ENCODE measurements at places on chromosomes 16 and 17.

GRCh38 chr17:40313668-40314583 lies 4.9 kb downstream of the RARA start:
- no peak for DNase-seq

DNA sequence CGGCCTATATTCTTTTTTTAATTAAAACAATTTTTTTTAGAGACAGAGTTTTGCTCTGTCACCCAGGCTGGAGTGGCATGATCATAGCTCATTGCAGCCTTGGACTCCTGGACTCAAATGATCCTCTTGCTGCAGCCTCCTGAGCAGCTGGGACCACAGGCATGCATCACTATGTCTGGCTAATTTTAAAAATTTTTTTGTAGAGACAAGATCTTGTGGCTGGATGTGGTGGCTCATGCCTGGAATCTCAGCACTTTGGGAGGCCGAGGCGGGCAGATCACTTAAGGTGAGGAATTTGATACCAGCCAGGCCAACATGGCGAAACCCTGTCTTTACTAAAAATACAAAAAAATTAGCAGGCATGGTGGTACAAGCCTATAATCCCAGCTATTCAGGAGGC lies 54.8 kb upstream of the MSI2 start:
- no peak for DNase-seq

DNA sequence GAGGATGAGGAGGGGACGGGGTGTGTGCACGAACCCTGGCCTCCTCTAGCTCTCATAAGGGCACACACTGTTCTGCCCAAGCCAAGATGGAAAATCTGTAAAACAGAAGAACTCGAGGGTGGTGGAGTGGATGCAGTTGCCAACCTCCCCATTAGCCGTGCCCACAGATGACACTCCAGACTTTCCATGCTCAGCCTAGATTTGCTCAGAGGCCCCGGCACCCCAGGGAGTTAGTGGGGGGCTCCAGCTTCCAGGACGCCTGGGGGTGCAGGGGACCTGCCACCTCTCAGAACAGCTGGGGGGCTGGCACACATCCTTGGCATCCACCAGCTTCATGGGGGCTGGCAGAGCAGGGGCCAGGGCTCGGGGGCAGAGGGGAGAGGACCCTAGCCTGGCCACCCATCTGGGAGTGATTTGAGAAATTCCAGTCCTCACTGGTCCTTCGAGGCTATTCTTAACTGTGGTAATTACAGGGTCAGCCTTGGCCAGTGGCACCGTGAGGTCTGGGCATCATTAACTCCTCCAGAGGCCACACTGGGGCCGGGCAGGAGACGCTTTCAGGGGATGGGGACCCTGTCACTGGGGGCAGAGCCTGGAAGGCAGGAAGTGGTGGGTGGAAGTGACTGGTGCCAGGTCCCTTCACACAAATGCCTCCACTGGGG lies 14.3 kb downstream of the VASN start:
- no peak for DNase-seq

GRCh38 chr17:37516127-37516571 lies 26.5 kb downstream of the DUSP14 start:
- DNase-seq = no peak

DNA sequence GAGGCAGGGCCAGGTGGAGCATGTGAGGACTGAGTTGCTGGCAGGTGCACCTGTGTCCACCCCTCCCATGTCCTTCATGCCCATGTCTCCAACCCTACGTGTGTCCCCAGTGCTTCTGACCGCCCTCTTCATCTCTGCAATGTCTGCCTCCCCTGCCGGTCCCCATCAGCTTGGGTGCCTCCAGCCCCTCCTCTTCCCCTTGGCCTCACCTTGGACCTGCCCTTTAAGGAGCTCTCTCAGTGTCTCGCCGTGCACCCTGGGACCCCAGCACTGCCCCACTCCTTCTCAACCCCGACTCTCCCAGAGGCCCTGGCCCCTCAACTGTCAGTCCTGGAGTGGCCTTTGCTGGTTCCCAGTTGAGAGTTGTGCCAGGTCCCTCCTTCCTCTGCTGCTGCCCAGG lies 15.0 kb downstream of the RIPOR1 start:
- no peak for DNase-seq

DNA sequence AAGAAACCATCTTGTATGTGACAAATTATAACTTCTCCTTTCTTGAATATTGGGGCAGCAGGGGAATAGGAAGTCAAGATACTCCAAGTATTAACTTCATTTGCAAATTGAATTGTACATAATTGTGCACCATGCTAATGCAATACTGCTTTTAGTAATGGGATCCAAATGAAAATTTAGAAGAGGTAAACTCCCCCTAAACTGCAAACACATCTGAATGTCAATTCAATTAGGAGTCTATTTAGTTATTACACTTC lies 4.5 kb downstream of the STAT5B start:
- DNase-seq = no peak

GRCh38 chr17:3911271-3912053 lies 4.8 kb downstream of the P2RX1 start:
- DNase-seq = peak; percentile 35

DNA sequence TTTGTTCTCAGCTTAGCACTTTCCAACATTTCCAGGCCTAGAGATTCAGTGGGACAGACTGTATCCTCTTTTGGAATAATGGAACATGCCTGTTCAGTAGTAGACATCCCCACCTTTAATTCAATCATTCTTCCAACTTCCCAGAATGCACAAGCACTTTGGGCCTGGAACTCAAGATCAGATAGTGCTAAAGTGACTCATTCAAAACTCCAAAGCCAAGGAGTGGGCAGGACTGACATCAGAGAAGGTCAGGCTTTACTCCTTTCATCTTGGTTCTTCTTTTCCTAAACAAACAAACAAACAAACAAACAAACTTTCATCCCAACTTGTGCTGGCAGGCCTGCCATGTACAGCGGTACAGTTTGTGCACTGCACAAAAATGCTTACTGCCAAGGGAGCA lies 172.0 kb downstream of the AXIN2 start:
- DNase-seq = no peak

DNA sequence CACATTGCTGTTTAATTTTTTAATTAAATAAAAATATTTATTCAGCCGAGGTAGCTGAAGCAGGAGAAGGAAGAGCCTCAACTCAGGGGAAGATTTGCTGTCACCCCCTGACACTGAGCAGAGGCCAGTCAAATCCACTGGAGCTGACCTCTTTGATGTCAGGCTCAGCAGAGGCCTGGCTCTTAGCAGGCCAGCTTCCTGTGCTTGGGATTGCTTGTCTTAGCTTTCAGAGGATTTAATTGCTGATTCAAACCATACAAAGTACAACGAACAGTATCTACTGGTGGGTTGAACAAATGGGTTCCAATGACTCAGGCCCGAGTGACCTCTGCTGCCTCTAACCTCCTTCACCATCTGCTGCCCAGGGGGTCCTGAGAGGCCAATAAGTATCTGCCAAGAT lies 417.0 kb upstream of the HSBP1 start:
- DNase-seq = no peak

- no peak for DNase-seq
Measured at GRCh38 chr16:54986409-54986808, 55.7 kb downstream of the IRX5 start.

GRCh38 chr16:13606804-13607203 lies 313.1 kb upstream of the ERCC4 start:
- no peak for DNase-seq

- no peak for DNase-seq
Measured at GRCh38 chr16:19219836-19220235, 51.8 kb downstream of the SYT17 start.

GRCh38 chr16:89344458-89344834 lies 126.9 kb downstream of the ZNF778 start:
- DNase-seq = no peak

DNA sequence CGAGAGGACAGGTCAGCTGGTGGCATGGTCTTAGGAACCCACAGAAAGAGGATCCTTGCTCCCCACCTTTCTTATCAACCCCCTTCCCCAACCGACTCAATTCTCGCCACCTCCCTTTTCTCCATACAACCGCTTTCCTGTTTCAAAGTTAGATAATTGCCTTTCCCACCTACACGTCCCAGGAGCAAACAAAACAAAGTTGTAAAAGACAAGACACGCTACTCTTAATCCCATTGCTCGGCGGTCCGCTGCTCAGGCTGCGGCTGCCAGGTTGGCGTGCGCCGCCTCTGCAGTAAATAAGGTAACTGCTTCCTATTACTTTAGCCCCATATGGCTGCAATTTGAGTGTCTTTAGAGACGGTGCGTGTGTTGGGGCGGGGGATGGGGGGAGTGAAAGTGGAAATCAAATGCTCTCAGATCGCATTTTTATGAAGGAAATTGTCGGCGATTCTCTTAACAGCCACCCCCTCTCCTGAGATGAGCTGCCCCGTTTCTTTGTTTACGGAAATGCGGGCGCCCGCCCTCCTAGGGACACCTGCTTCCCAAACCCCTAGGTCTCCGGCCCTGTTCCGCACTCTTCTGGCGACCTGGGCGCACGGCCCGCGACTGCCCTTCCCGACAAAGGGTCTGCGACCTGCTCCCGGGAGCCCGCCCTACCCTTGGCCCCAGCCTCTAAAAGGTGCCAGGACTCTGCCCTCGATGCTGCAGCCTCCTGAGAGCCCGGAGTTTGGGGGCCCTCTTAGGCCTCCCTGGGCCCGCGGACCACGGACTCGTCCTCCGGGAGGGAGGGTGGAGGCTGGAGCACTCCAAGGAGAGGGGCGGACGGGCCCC lies 3.7 kb upstream of the CBX8 start:
- DNase-seq = no peak

- DNase-seq = peak; percentile 17
Measured at GRCh38 chr16:68800257-68800875, 43.0 kb upstream of the TANGO6 start.

DNA sequence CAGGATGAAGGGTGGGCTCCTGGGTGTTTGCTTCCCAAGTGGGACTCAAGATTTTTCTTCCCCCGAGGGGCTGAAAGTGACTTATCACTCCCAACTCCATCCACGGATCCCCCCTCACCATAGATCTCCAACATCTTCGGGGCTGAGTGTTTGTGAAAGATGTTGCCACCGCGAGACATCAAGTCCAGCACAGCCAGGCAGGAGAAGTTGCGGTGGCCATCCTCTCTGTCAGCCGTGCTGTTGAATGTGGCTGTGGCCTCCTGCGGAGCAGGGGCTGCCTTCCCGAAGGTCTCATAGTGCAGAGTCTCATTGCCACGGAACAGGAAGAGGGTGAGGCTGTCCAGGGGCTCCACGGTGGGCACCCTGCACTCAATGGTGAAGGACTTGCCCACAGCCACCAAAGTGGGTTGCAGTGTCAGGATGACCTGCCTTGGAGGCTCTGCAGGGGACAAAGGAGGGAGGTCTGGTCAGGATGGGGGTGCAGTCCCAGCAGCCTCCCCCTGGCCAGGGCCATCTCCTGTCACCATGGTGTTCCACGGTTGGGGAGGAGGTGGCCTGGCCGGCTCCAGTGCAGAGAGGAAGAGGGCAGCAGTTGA lies 5.5 kb downstream of the PRR29 start:
- DNase-seq = no peak

DNA sequence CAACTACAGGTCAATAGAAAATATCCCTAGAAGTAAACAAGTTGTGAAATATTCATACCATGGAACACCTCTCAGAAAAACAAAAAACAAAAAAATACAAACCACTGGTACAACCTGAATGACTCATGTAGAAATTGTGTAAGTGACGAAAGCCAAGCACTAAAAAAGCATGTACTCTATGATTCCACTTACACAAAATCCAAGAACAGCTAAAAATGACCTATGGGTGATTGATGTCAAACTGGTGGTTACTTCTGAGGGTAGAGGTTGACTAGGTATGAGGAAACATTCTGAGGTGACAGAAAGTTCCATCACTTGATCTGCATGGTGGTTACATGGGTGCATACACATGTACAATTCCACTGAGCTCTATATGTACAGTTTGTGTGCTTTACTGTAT lies 31.1 kb downstream of the DHRS7C start:
- no peak for DNase-seq

GRCh38 chr17:73174126-73174525 lies 9.3 kb downstream of the SSTR2 start:
- DNase-seq = no peak

- no peak for DNase-seq
Measured at GRCh38 chr16:55725055-55725777, 69.4 kb downstream of the SLC6A2 start.

GRCh38 chr17:44901411-44901921 lies 2.2 kb upstream of the EFTUD2 start:
- no peak for DNase-seq

- no peak for DNase-seq
Measured at GRCh38 chr17:11082559-11082958, 158.5 kb upstream of the SHISA6 start.

GRCh38 chr17:81715872-81716673 lies 4.0 kb downstream of the SLC25A10 start:
- DNase-seq = no peak

GRCh38 chr16:22291020-22291419 lies 6.2 kb upstream of the POLR3E start:
- DNase-seq = no peak

- no peak for DNase-seq
Measured at GRCh38 chr16:79811541-79811940, 211.0 kb upstream of the MAF start.

GRCh38 chr16:88355389-88356123 lies 27.2 kb upstream of the ZNF469 start:
- DNase-seq = no peak

DNA sequence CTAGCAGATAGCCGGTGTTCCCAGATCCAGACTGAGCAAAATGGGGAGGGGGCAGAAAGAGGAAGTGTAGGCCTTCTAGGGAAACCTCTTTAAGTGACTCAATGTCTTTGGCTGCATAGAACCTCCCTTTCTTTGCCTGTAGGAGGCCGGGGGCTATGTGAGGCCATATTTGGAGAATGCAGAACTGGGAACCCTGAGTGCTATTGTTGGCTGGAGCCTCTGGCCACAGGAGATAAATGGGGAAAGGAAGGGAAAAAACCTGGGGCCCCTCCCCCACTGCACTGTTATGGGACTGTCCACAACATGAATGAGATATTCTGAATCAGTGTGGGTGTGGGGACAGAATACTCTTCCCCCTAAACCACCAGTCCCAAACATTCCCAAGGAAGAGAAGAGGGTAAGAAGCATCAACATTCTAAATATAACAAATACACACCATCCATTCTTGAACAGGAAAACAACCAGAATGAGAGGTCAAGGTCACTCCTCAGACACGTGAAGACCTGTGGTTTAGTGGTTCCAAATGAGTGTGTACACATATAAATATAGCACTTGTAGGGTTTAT lies 2.4 kb downstream of the VPS25 start:
- no peak for DNase-seq

GRCh38 chr17:67359960-67360791 lies 6.2 kb downstream of the PSMD12 start:
- DNase-seq = no peak

DNA sequence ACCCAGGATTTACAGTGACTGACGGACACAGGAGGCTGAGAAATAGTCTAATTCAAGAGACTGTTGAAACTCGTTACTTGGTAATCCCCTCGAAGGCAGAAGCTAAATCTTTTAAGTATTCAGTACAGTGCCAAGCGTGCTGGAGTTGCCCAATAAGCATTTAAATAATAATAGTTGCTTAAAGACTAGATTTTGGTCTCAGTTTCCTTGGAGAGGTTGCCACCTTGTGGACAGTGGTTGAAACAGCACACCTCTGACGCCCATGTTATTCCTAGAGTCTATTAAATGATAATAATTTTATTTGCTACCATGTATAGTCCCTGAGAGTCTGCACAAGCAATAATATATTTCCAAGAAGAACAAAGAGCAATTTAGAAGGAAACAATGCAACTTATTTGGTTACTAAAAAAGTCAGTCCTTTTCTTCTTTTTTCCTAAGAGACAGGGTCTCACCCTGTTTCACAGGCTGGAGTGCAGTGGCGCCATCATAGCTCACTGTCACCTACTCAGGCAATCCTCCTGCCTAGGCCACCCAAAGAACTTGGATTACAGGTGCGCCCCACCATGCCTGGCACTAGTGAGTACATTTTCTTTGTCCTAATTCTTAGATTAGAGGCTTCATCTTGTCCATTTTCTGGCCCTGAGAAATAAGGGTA lies 138.0 kb upstream of the NUDT7 start:
- no peak for DNase-seq

Measured in stimulated activated CD4-positive, alpha-beta T cell treated with anti-CD3 and anti-CD28 coated beads, Interleukin-1b, Interleukin-23, amount 100 ng/mL, for 1 hour (primary cell).